ENCODE measurements at places on chromosomes 5 and 9.

DNA sequence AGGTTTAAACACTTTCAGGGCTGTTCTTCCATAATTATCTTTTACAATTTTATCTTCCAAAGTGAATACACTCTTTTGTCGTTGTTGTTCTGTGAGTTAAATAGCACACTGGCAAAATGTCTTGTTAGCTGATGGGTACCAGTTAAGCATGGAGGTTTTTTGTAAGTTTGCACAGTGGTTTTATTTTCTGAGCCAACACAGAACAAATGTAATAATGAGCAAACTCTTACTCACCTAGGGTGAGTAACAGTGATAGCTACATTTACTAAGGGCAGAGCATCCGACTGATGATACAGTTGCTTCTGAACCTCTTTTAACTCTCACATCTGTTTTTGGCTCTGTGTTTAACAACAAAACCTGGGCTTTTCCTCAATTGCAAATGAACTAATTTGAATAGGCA, 103.2 kb downstream of the CTNND2 start:
- DNase-seq, result no peak

GRCh38 chr9:33161011-33161588, 6.0 kb downstream of the B4GALT1 start:
- DNase-seq, result no peak

DNA sequence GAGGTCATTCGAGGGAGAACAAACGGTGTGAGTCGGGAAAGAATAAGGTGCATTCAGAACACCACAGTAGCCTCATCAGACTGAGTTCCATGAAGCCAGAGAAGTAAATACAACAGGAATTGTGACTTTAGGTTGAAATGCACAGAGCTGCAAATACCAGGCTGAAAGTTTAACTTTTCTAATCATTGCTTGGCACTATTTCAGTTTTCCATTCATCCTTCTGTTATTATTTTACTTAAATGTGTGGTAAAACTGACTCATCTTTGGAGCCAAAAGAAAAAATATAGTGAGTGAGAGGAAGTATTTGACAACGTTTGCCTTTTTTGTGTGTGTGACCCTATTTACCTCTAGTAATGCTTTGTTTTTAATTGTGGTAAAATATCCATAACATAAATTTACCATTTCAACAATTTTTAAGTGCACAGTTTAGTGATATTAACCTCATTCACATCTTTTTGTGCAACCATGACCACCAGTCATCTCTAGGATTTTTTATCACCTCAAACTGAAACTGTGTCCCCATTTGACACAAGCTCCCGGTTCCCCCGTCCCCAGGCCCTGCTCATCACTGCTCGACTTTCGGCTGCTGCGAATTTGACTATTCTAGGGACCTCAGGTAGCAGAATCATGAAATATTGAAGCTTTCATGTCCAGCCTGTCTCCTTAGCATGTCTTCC, 166.8 kb downstream of the HSD17B3 start:
- DNase-seq, result no peak

- peak; percentile 52 for DNase-seq
These were observed 22.5 kb downstream of the TPPP start for GRCh38 chr5:670396-671270.

GRCh38 chr9:126155756-126156664, 170.6 kb upstream of the MVB12B start:
- no peak for DNase-seq

All from Karpas-422 (cell line).